ENCODE measurements at places on chromosomes 7 and 10. TPM values are rescaled to one million over a fixed set of nuclear protein-coding genes. Genes with fewer than 3 reads are reported as not detected.

- no peak for DNase-seq
These were observed 27.5 kb downstream of the VWA2 start for GRCh38 chr10:114266521-114266920.

DNA sequence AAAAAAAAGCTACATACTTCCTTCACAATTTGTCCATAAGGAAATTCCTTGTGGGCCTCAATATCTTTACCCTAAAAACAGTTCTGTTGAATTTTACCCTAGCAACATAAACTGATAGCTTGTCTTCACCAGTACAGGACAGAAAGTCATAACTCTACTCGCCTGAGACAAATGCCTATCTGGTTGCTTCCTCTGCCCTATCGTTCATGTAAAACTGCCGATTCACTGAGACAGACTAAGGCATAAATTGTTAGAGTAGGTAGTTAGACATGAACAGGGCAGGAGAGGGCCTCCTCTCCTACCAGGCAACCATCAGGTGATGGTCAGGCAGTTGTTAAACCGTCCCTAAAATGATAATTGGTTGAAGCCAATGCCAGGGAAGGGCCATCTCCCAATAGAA lies 25.0 kb downstream of the IFIT3 start:
- no peak for DNase-seq

Gene UTF1
- total RNA-seq: not detected

Gene DPP6
- total RNA-seq: 52.4 TPM

DNA sequence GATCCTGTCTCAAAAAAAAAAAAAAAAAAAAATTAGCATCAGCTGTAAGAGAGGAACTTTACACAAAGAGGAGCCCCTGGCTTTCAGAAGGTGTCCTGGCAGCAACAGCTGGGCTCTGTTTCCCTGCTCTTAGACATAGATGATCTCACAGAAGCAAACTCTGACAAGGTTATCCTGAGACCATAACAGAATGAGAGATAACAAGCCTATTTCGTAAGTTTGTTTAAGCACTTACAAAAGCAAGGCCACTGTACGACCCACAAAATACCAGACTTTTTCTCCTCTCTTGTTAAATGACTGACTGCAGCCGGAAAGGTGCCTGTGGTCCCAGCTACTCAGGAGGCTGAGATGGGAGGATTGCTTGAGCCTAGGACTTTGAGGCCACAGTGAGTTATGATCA lies 33.3 kb upstream of the OTUD1 start:
- DNase-seq: no peak

DNA sequence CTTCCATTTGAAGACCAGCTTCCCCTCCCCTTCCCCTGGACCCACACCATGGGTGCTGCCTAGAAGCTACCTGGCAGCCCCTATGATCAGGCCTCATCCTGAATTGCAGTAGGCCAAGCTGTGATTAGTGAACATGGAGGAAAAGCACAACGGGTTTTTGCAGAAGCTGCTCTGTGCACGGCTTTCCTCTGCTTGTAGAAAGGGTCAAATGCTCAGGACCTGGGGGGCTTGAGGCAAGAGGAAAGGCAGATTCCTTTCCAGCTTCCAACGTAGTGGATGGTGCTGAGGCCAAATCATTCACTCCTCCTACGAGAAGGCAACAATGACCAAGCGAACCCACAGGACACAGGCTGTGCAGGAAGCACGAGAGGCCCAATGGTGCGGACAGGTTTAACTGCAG lies 410.3 kb upstream of the SHH start:
- no peak for DNase-seq

GRCh38 chr10:77247031-77247990 lies 390.3 kb downstream of the KCNMA1 start:
- no peak for DNase-seq

- DNase-seq: no peak
These were observed 93.8 kb downstream of the PRTFDC1 start for GRCh38 chr10:24858288-24859270.

Gene CADPS2
- 83.7 TPM for total RNA-seq

Gene ZKSCAN1
- 57.4 TPM for total RNA-seq

Gene LIPJ
- total RNA-seq: 1.00 TPM

DNA sequence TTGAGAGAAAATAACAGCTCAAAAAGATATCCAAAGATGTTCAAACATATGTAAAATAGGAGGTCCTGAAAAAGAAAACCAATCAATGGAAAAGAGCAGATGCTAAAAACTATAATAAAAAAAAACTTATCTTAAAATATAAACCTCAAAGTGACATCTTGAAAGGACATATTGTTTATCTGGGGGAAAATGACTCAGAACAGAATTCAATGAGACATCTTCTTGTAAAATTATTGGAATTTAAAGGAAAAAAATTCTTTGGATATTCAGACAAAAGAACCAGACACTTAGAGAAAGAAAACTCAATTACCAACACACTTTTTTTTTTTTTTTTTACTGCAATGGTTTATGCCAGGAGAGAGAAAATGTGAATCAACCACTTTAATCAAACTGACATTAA lies 58.9 kb downstream of the NAMPT start:
- DNase-seq: no peak

- no peak for DNase-seq
These were observed 73.9 kb downstream of the SEMA3C start for GRCh38 chr7:80844916-80845315.

DNA sequence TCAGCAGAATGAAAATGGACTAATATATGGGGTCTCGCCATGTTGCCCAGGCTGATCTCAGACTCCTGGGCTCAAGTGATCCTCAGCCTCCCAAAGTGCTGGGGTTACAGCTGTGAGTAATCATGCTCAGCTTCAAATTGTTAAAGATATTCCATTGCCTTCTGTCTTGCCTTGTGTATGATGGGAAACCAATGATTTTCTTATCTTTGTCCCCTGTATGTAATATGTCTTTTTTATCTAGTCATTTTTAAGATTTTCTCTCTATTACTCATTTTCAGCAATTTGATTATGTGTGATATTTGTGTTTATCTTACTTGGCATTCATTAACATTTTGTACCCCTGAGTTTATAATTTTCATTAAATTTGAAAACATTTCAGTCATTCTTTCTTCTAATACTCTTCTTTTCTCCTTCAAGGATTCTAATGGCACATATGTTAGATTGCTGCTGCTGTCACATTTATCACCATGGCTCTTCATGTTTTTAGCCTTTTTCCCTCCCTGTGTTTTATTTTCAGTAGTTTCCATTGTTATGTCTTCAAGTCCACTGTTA lies 12.6 kb downstream of the LYZL1 start:
- no peak for DNase-seq

Data from cerebellum (tissue), 4 donors.